Activated naive CD4-positive, alpha-beta T cell treated with anti-CD3 and anti-CD28 coated beads for 36 hours (primary cell): ENCODE measurements at places on chromosomes 7 and 10.

- peak; percentile 23 for DNase-seq
These were observed 20.8 kb upstream of the PTF1A start for GRCh38 chr10:23171232-23171876.

- no peak for DNase-seq
These were observed 114.1 kb upstream of the SLC26A5 start for GRCh38 chr7:103560136-103560535.

GRCh38 chr7:12570168-12570533 is 369 bp upstream of the SCIN start:
- no peak for DNase-seq

DNA sequence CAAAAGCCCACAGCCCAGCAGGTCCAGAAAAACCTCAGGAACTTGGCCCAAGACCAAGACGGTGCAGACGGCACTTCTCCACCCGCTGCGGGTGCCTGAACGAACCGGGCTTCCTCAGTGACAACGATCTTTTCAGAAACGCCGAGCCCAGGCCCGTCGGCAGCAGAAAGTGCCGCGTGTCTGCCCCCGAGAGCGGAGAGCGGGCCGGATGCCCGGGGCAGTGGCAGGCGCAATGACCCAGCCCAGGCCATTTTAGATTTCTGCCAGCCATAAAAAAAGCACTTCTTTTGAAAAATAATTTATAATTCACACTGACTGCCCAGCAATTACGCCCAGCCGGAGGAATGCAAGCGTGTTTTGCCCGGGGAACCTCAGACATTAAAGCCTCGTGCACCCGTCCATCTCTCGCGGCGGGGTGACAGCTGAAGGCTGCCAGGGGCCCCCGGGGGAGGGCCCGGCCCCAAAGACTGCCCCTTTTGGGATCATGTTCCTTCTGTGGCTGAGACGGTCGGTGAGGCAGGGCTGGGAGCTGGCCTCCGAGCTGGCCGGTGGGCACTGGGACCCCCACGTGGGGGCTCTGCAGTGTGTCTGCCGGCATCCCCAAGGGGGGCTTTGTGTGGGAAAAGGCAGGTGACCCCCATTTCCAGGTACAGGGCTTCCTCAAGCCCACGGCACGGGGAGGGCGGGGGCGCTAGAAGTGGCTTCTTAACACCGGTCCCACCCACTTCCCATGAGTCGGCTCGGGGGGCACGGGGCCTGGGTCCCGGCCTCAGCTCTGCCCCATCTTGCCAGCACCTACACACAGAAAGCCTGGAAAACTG is 71.3 kb upstream of the PDGFA start:
- no peak for DNase-seq

GRCh38 chr7:44066111-44066460 is 719 bp upstream of the PGAM2 start:
- DNase-seq, result no peak

DNA sequence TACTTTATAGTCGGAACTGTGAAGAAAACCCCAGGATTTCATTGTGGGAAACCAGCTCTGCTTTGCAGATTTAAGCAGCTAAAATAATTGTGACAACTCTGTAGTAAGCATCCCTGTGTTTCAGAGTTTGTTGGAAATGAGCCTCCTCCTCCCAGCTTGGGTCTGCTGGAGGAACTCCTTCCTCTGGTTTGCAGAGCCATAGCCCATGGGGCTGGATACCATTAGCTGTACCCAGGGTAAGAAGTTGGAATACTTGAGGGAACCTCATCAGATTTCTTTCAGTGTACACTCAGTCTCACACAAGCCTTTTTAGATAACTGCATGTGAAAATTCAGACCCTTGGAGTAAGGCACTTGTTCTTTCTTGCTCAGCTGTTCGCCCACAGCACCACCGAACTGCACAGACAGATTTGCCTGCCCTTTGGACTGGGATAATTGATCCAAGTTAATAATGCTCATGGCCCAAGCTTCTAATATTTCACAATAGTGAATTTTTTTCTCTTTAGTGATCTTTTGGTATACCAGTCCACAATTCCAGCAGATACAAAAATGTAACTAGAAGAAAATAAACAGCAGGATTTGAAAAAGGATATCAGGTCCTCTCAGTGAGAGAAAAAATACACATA is 467.4 kb upstream of the FZD8 start:
- DNase-seq, result no peak

DNA sequence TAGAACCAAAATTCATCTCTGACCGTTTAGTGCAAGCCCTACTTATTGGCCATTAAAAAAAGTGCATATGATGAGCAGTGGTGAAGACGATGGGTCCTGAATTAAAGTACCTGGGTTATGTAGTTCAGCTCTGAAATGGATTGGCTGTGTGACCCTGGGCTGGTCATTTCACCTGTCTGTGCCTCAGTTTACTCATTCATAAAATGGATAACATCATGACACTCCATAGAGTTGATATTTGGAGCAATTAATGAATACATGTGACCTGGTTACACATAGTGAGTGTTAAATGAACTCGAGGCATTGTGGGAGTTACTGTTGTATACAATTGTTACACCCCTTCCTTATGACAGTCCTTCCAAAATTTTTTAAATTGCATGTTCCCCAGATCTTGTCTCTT is 9.1 kb downstream of the MAP3K8 start:
- no peak for DNase-seq

- no peak for DNase-seq
These were observed 7.3 kb downstream of the LFNG start for GRCh38 chr7:2526659-2527504.

- no peak for DNase-seq
These were observed 7.2 kb downstream of the GCC1 start for GRCh38 chr7:127578036-127578684.

- DNase-seq, result no peak
These were observed 104.3 kb downstream of the KIAA1217 start for GRCh38 chr10:24313283-24313682.

DNA sequence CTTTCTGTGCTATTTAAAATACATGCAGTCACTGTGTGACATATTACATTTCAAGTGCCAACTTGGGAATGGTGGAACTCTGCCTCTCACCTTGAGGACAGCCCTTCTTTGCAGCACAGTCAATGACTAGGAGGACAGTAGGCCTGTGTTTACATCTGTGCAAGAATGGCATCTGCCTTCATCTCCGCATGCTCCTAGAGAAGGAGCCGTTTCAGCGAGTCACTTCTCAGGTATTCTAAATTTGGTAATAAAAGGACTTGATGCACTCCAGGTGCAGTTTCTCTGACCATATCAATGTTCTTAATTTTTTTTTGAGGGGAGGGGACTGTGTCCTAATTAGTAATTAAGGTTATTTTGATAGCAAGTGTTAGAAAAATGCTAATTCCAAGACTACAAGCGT is 128.9 kb downstream of the SDK1 start:
- DNase-seq, result no peak

DNA sequence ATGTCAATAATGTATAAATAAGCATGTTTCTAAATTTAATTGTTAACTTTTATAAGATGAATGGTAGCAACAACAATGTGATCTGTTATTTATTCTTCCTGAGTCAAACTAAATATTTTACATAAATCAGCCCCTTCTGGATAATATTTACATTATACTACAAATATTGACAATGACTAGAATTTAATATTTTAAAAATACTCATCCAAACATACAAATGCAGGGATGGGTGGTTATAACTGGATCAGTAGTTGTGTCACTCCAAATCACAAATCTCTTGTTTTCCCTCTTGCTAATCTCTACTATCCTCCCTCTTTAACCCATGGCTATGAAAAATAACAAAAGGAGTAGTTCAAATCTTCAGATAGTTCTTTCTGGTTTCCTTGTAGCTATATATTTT is 407.0 kb downstream of the HTR7 start:
- DNase-seq, result no peak

DNA sequence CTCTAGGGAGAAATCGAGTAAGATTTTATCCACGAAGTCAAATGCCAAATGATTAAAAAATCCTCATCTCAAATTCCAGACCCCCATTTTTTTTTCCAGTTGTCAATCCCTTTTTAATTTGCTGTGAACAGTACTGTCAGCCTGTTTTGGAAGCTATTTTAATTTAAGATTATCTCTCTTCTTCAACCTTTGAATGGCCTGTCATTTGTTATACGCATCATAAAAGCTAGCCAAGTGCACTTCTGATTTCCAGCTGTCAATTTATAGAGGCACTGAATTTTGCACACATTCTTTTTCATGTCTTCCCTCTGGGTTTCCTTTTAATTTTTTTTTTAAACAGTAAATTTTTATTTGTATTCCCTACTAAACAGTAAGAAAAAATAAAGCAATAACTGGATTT is 336.4 kb upstream of the HGF start:
- DNase-seq, result no peak

DNA sequence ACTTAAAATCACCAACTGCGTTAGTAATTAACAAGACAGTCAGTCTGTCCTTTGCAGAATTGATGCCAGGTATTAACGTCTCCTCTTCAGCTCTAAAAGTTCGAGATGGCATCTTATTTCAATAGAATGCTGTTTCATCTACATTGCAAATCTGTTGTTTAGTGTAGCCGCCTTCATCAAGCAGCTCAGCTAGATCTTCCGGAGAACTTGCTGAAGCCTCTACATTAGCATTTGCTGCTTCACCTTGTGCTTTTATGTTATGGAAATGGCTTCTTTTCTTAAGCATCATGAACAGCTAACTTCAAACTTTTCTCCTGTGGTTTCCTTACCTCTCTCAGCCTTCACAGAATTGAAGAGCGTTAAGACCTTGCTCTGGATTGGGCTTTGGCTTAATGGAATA is 95.5 kb upstream of the FAM20C start:
- DNase-seq, result no peak

DNA sequence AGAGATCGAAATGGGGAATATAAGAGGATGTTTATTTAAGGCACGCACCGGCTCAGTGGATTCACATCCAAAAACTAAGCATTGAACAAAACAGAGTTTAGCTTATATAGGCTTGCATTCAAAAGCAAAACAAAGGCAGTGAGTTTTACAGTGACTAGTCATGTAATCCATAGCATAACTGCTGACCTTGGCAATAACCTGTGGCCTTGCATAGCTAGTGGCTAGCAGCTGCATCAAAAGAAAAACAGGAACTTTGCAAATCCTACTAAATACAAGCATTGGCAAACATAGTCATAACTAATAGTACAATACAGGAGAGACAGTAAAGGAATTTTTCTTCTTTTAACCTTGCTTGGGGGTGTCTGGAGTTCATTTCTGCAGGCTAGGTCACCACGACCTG is 9.7 kb upstream of the ZNF485 start:
- DNase-seq, result no peak

GRCh38 chr10:49280001-49280408 is 19.0 kb upstream of the C10orf71 start:
- no peak for DNase-seq

DNA sequence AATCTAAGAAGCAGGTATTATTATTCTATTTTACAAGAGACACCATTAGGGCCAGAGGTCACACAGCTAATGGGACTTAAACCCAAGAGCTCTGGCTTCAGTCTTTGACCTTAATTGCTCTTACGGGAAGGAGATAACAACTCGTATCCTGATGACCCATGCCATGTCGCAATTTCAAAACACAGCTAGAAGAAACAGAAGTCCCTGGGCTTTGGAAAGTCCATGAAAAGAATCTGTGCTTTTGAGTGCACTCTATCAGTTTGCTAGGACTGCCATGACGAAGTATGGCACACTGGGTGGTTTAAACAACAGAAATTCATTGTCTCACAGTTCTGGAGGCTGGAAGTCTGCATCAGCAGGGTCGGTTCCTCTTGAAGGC is 247.8 kb upstream of the AOAH start:
- DNase-seq, result no peak

- no peak for DNase-seq
These were observed 1.5 kb downstream of the ADCY1 start for GRCh38 chr7:45575501-45576248.

DNA sequence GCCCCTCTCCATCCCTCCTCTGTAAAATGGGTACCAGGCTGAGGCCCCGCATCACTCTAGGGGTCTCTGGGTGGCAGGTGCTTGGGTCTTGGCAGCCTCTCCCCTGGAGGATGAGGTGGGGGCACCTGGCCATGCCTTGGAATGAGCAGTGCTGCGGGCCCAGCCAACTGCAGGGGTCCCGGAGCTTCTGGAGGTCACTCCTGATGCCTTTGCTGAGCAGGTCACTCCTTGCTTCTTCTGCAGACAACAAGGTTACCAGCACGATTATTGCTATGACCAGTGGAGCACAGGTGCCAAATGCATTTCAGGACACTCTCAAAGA is 22.4 kb upstream of the ZNF488 start:
- no peak for DNase-seq

DNA sequence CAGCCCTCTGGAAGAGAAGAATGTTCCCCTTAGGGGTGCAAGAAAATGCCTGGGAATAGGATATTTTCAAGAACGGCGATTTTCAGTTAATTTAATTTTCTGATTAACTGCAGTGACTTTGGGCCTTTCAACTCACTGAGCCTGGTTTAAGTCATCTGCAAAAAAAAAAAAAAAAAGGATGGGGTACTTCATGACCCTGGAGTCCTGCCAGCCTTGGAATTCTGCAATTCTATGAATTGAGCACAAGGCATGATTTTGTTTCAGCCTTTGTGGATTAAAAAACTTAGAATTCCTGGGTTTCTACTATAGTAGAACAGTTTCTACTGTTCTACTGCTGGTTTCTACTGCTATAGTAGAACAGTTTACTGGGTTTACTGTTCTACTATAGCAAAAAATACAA is 58.3 kb upstream of the CALD1 start:
- DNase-seq, result no peak

DNA sequence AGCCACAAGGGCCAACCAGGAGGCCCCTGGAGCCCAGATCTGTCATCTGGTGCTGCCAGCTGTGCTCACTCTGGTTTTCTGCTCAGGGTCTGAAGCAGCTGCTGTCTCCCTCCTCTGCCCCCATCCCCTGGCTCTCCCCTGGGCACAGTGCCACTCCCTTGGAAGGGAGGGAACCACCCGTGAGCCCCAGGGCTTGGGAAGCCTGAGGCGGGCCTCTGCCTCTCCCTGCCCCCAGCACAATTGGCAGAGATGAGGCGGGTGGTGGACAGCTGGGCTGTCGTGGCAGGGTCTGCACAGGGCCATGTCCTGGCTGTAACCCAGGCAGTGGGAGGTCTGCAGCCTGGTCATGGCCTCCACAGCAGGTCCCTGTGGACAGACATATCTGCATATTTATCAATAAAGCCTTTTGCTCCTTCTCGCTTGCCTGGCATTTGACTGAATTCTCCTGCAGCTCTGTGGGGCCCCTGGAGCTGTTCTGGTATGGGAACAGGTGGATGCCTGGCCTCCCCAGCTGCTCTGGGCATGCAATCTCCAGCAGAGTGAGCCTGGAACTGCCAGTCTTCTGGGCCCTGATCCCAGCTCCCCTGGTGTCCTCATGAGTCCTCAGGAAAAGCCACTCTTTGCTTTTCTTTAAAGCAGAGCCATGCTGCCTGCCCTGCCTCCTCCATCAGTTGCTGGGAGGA is 1.6 kb upstream of the ANKRD2 start:
- no peak for DNase-seq

- DNase-seq, result peak; percentile 65
These were observed 12.6 kb upstream of the ARL4A start for GRCh38 chr7:12674861-12675260.
